ENCODE measurements at places on chromosomes 16 and 17. TPM values are rescaled to one million over a fixed set of nuclear protein-coding genes. Genes with fewer than 3 reads are reported as not detected.
A peak's percentile ranks its signal among the peaks of the same experiment; 100 is the strongest.

- no peak for DNase-seq
Measured at GRCh38 chr17:5562661-5563360, 21.5 kb downstream of the NLRP1 start.

GRCh38 chr17:47204722-47205418 lies 4.3 kb upstream of the MYL4 start:
- DNase-seq, result peak; percentile 49

DNA sequence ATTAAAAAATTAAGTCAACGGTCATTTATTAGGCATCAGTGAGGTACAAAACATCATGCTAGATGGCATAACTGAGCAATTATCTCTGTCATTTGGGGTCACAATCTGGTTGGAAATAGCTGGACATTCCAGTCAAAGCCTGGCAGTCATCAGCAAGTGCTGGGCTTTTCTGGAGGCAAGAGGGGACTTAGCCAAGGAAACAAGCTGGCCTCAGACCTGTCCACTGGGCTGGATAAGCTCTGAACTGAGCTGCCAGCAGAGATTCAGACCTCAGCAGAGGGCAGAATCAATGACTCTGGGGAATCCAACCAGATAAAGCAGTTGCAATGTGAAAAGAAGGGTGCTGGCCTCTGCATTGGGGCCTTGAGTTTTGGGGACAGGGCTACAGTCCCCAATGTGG lies 161.9 kb upstream of the NOL11 start:
- DNase-seq, result no peak

DNA sequence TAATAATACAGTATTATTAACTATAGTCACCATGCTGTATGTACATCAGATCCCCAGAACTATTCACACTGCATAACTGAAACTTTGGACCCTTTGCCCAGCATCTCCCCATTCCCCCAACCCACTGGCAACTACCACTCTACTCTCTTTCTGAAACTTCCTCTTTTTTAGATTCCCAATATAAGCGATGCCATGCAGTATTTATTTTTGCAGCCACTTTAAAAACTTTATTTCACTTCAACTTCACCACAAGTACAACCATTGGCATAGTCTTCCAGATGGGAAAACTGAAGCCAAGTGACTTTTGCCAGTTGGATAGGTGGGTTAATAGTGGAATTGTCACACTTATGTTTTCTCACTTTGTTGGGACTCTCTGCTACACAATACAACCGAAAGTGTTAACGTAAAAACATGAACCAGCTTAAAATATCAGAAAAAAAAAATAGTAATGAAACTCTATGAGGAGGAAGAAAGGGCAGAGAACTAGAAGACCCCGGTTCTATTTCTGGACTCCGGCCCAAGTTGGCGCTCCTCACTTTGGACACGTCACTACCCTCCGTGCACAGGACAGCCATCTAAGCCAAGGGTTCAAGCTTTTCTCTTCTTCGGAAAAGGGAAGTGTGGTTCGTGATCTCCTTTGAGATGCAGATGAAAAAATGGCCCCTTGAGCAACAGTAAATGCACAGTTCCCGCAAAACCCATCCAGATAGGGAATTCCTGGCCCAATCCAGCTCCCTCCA lies 743 bp downstream of the SHCBP1 start:
- DNase-seq, result peak; percentile 7

GRCh38 chr17:72603420-72604242 lies 482.8 kb downstream of the SOX9 start:
- DNase-seq, result no peak

Gene IGF2BP1
- 0.04 TPM for total RNA-seq

Gene CTU2
- 20.5 TPM for total RNA-seq

Gene TBC1D26
- total RNA-seq, result not detected

Gene FOXN1
- not detected for total RNA-seq

Gene HSD11B2
- not detected for total RNA-seq

Gene RFWD3
- total RNA-seq, result 117 TPM

All from activated CD4-positive, alpha-beta T cell treated with anti-CD3 and anti-CD28 coated beads, Interleukin-2, amount 10 ng/mL, durations not matched to agents 7 days and 5 days (primary cell).